Umbilical cord (tissue), 2 donors: ENCODE measurements at places on chromosomes 5 and 9. TPM values are rescaled to one million over a fixed set of nuclear protein-coding genes. Genes with fewer than 3 reads are reported as not detected.
A peak's percentile ranks its signal among the peaks of the same experiment; 100 is the strongest.

IFNA13 gene
- total RNA-seq: 8.2 TPM

DNA sequence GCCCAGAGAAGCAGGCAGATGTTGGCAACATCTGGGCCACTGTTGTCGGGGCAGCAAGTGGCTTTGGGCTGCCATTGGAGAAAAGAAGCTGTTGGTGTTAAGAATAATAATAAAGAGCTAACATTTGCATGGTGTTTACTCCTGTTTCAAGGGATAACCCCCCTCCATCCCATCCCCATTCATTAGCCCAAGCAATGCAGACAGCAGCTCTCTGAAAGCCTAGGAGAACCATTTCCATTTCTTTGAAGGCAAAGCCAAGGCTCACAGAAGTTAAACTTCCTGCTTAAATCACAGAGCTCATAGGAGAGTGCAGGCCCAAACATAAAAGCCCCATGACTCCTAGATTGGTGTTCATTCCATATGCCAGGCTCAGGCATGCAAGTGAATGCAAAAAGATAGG is 175.4 kb downstream of the ASTN2 start:
- no peak for DNase-seq

DNA sequence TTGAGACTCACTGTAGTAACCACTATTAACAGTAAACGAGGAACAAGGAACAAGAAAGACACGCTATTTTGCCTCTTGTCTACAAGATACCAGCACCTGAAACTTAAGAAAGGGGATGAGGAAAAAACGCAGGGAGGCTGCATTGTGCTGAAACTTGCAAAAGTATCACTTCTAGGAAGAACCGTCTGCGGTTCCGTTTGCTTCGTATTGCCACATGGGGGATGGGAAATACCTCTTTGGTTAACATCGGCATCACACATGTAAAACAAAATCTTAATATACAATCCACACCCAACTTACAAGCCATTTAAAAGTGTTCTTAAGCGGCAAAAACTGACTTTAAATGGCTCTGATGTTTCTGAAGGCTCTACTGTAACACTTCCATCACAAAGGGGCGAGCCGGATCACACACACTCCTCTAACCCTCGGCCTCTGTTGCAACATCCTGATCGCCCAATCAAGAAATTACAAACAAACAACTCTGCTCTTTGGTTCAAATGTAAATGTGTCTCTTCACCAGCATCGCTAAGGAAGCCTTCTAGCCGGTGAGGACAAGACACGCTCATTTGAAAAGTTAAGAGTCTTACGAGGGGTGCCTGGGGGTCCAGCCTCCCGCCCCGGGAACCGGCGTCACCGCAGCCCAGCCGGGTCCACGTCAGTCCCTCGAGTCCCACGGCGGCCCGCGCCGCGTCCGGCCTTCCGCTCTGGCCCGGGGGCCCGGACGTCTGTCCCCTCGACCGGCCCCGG is 621 bp downstream of the SEC16A start:
- peak; percentile 52 for DNase-seq

GRCh38 chr9:91849694-91850093 is 100.3 kb downstream of the ROR2 start:
- no peak for DNase-seq

GRCh38 chr9:1018121-1018520 is 32.0 kb upstream of the DMRT2 start:
- peak; percentile 69 for DNase-seq

DNA sequence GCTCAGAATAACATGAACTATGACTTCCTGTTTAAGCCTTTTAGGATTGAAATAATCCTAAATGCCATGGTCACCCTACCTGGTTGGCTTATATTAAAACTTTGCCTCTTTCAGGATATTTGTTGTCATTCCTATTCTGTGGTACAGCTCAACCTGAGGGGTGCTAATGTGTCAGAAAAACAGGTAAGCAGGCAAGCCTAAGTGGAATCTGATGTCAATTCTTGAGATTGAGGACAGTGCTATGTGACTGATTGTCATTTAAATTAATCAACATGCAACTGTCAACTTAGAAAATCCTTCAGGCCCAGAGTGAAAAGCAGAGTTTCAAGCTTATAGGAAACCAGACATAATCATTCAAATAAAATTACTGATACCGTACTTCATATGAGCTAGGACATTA is 2.6 kb upstream of the RORB start:
- DNase-seq: no peak

- DNase-seq: no peak
Measured at GRCh38 chr9:128600099-128600498, 47.7 kb downstream of the SPTAN1 start.
